ENCODE measurements at places on chromosomes 13 and 19.

GRCh38 chr19:44592451-44592890 lies 20.9 kb upstream of the IGSF23 start:
- no peaks in the 10 kb centered on the region for H3K4me1 ChIP-seq
- DNase-seq: no peak
- H3K27ac ChIP-seq: no peak overlapping the region
- H3K27me3 ChIP-seq: no peaks in the 10 kb centered on the region
- no peaks in the 10 kb centered on the region for H3K36me3 ChIP-seq

DNA sequence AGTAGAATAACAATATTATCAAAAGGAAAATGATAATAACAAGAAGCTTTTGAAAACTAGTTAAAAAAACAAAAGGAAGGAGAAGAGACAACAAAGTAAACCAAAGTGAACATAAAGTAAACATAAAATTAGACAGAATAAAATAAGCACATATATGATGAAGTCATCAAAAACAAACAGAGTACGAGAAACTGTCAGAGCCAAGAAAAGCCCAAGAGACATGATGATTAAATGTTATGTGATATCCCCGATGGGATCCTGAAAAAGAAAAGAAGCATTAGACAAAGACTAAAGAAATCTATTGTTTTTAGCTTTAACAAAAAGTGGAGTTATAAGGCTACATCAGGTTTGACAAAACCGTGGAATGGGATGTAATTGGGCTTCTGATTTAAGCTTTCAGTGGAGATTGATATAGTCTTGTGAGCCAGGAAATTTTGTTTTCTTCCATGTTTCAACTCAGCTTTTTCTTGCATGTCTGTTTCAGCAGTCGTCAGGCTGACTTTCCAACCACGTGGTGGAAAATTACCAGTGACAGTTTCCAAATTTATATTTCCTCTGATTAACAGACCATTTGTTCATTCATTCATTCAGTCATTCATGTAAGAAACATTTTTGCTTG lies 64.9 kb downstream of the KL start:
- no peak for DNase-seq
- H3K36me3 ChIP-seq: no peaks in the 10 kb centered on the region
- H3K4me1 ChIP-seq: no peaks in the 10 kb centered on the region
- no peaks in the 10 kb centered on the region for H3K27me3 ChIP-seq
- H3K27ac ChIP-seq: no peak overlapping the region
- no peak overlapping the region for H3K4me3 ChIP-seq

DNA sequence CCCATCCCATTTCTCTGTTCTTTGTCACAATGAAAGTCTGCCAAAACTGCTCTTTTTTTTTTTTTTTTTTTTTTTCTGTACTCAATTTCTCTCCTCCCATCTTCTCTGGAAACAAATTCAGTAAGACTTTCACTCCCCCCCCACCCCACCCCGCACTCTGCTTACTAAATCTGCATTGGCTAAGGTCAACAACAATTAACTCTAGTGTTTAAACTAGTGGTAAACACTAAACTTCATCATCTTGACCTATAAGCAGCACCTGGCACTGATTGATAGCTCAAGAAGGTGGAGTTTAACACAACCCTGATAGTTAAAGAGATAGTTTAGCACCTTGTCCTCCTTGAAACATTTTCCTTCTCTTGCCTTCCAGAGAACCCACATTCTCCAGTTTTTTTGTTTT lies 14.1 kb upstream of the KLF12 start:
- H3K4me1 ChIP-seq: no peaks in the 10 kb centered on the region
- no peak for DNase-seq
- H3K27ac ChIP-seq: no peak overlapping the region
- no peaks in the 10 kb centered on the region for H3K27me3 ChIP-seq
- H3K36me3 ChIP-seq: no peaks in the 10 kb centered on the region
- H3K4me3 ChIP-seq: no peak overlapping the region

- no peaks in the 10 kb centered on the region for H3K36me3 ChIP-seq
- no peaks in the 10 kb centered on the region for H3K27me3 ChIP-seq
- H3K27ac ChIP-seq: no peak overlapping the region
- no peaks in the 10 kb centered on the region for H3K4me1 ChIP-seq
- H3K4me3 ChIP-seq: no peak overlapping the region
These were observed 2033.9 kb upstream of the PCDH20 start for GRCh38 chr13:63449550-63449949.

Data from kidney (tissue), 22 donors.